A549 treated with CORT108297 at 1 μM for 4 hours (cell line): ENCODE measurements at places on chromosomes 3 and 15. TPM values are rescaled to one million over a fixed set of nuclear protein-coding genes. Genes with fewer than 3 reads are reported as not detected.

PPM1M gene
- 4.7 to 6.1 TPM (median 5.1 TPM) in 5 replicates for total RNA-seq

SCAANT1 gene
- not detected in 5 replicates for total RNA-seq

CLN6 gene
- 58.7 to 88.6 TPM (median 86.7 TPM) in 5 replicates for total RNA-seq

SERINC4 gene
- total RNA-seq: 0.05 to 0.12 TPM (median 0.06 TPM) in 4 of 5 replicates, not detected in the other

TMEM158 gene
- 10.9 to 20.7 TPM (median 18.7 TPM) in 5 replicates for total RNA-seq

CSPG5 gene
- total RNA-seq: 0.68 to 1.4 TPM (median 0.98 TPM) in 5 replicates

APBA2 gene
- 17.1 to 21.3 TPM (median 18.9 TPM) in 5 replicates for total RNA-seq

HPS3 gene
- 32.7 to 39.4 TPM (median 35.8 TPM) in 5 replicates for total RNA-seq
